ENCODE measurements at places on chromosomes 3 and 15.

DNA sequence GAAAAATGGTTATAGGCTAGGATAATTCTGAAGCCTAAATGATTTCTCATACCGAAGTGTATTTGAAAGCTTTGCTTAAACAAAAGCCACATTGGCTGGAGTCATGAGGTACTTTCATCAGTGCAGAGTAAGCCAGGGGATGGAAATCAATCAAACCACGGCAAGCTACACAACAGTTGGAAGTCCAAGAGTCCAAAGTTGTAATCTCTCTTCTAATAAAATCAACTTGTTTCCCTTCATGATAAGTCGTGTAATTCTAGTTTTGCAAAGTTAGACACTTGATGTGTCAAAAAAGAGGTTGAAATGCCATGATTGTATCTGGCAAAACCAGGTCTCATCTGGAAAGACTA lies 250.5 kb upstream of the VEPH1 start:
- no peak for DNase-seq

- no peak for DNase-seq
Measured at GRCh38 chr15:84604826-84605553, 4.2 kb downstream of the ZSCAN2 start.

GRCh38 chr3:74000725-74001124 lies 376.0 kb upstream of the PDZRN3 start:
- DNase-seq = no peak

- peak; percentile 79 for DNase-seq
Measured at GRCh38 chr15:52143873-52144272, 31.3 kb upstream of the BCL2L10 start.

DNA sequence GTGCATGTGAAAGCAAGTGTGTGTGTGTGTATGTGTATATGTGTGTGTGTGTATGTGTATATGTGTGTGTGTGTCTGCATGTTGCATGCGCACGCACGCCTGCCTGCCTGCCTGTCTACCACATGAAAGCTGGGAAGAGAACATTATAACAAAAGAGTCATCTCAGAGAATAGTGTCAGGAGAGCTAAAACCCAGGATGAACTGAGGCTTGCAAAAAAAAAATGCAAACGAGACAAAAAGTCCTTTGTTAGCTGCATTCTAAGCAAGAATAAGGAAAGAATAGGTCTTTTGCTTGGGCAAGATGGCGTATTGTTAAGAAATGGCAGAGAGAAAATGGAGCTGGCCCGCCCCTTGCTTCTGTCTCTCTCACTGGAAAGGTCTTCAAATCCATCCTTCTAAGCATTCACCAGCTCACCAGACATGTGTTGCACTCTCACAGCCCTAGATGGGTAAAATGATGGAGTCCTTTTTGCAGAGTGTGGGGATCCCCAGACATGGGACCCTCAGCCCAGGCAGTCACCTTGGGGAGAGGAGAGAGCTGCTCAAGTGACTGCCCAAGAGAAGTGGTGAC lies 16.4 kb downstream of the WNT7A start:
- no peak for DNase-seq

DNA sequence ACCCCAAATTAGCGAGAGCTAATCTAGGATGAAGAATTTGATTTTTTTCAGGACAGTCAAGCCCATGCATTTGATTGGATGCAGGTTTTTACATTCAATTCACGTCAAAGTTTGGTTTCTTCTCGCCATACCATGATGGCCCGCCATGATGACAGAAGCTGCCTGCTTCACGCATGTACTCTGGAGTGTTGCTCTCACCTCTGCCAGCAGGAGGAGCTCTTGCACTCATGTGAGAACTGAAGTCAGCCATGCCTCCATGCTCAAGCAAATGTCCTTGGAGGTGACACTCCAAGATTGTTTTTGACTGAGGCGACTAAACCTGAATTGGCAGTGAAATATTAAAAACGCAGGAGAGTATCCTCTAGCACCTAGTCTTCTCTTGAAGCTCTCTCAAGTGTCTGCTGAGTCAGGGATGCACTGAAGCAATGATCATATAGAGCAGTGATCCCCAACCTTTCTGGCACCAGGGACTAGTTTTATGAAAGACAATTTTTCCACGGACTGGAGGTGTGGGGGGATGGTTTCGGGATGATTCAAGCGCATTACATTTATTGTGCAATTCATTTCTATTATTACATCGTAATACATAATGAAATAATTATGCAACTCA lies 120.9 kb downstream of the SAMMSON start:
- DNase-seq = no peak

DNA sequence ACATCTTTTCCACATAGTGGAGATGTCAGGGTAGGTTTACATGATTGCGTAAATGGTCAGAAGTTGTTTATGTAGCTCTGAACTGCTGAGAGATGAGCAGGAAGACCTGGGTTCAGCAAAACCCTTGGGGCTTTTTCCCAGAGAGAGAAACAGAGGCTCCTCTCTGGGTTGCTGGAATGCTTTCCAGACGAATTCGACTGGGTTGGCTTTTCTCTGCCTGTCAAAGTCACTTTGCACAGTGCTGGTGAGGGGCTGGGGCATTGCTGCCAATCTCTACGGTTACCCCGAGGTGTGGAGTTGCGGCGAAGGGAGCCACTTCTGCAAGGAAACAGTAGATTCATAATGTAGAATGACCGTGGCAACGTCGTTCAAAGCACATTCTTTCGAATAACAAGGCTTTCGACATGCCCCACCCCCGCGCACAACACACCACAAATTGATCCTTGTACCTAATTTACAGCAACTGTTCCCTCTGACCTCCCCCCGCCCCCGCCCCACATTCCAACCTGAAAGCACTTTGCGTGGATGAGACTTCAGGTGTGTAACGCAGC lies 950 bp upstream of the CNTN4 start:
- no peak for DNase-seq

DNA sequence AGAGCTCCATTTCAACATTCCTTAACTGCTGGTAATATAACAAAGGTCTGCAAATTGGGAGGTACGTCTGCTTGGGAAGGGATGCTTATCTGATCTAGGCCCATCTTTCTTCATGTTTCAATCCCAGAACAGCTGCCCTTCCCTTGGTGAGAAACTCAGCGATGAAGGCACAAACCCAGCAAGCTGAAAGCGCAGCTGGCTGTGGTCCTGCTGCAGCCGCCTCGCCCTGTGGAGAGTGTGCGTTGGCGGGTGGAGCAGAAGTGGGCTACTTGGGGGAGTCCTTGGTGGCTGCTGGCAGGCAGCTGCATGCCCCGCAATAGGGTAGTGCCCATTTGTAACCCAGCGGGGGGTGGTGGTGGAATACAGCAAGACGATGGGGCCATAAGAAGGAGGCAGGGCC lies 160.6 kb upstream of the WNT5A start:
- no peak for DNase-seq

GRCh38 chr15:56765251-56765650 lies 31.9 kb upstream of the ZNF280D start:
- DNase-seq = peak; percentile 51

DNA sequence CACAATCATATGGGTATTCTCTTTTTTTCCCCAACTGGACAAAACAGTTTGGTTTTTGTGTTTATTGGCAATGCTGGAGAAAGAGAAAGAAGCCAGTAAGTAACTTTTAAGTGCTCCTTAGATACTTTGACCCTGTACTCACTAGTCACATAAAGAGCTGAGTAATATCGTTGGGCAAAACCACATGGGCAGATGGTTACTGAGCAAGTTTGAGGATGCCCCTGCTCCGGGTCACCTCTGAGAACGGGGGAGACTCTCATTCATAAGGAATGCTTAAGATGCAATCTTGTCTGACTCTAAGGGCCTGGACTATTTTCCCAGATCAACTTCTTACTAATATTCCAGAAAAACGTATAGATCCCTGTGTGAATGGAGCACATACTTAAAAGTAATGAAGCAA lies 106.4 kb upstream of the SLC2A2 start:
- peak; percentile 76 for DNase-seq

DNA sequence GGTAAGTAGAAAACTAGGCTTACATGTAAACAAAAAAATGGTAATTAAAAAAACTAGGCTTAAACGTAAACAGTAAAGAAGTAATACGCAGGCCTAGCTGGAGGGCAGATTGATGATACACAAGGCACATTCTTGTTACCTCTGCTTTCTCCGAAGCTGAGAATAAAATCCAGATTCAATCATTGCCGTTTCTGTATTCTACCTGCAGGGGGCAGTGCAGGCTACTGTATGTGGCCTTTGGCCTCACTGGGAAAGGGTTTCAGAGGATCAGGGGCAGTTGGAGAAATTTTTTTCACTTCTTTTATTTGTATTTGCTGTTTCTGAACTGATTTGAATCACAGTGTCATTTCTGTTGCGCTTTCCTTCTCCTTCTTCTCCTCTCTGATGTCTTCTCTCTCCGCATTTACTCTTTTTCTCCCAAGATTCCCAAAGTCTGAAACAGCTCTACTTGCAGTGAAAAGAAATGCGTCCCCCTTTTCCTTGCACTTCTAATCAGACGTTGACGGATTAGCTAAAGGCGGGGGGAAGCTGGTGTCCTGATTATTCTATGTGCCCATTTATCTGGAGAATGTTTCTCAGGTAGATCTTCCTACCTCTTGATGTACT lies 67.1 kb upstream of the MCTP2 start:
- DNase-seq = no peak

GRCh38 chr15:70596354-70597055 lies 166.9 kb downstream of the UACA start:
- DNase-seq = peak; percentile 53

DNA sequence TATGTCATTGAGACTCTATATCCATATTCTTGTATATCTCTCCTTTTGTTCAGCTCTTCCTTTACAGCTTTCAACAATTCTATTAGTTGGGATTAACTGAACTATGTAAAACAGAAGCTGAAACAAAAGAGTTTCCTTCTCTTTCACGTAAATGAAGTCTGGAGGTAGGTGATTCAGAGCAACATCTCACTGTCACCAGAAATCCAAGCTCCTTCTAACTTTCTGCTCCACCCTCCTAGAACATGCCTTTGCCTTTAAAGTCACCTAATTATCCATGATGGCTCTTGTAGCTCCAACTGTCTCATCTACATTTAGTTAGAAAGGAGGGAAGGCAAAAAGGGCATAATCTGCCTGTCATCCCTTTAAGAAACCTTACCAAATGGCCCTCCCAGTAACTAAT lies 458.2 kb upstream of the MDFIC2 start:
- DNase-seq = no peak

DNA sequence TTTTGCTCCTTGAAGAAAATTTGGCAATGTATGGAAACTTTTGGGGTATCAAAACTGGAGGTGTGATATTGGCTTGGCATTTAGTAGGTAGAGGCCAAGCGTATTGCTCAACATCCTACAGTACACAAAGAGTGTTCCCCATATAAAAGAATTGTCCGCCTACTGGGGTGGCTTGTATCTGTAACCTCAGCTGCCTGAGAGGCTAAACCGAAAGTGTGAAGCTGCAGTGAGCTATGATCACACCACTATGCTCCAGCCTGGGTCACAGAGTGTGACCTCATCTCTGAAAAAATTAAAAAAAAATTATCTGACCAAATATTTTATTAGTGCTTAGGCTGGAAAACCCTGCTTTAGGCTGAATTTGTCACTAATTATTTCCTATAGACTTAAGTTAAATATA lies 483.9 kb downstream of the PYDC2 start:
- no peak for DNase-seq

GRCh38 chr3:43248185-43248583 lies 38.2 kb upstream of the SNRK start:
- DNase-seq = no peak
